Cortex of kidney (tissue), 1 donor: ENCODE measurements at places on chromosomes 5 and 9.

DNA sequence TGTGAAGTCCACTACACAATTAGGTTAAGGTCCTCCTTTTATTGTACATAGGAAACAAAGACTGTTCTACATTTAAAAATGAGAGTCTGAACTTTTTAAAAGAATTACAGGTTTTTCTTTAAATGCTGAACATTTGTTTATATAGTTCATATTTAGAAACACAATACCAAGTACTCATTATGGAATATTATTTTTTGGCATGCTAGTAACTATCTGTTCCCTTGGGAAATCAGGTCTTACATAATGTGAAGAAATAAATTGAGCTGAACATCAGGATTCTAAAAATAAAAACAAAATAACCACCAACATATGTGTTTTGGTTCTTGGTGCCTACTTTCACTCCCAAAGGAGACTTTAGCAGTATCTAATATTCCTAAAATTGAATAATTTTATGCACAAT, 230.5 kb upstream of the IZUMO3 start:
- DNase-seq: no peak

DNA sequence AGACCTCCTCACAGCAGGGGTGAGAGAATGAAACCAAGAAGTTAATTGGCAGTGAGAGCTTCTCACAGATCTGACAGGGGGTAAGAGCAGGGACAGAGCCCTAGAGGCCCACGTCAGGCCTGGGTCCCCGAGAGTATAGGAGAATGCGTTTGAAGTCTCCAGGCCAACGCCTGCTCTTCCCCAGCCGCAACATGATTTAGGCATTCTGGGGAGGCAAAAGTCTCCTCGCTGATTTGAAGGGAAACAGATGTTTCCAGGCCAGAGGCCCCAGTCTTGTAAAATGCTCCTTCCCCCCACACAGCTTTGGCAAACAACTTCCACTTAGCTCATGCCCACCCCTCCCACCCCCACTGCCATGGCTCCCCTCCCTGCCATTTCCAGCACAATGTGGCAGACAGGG, 239.2 kb upstream of the TRIM32 start:
- DNase-seq: no peak

- DNase-seq: no peak
These were observed 188.7 kb downstream of the EBF1 start for GRCh38 chr5:158910782-158911692.

GRCh38 chr9:92749071-92749933, 15.3 kb downstream of the BICD2 start:
- no peak for DNase-seq

- DNase-seq: no peak
These were observed 794 bp upstream of the DCAF12 start for GRCh38 chr9:34127035-34127948.

GRCh38 chr9:17900606-17901005, 321.7 kb downstream of the SH3GL2 start:
- DNase-seq: no peak

DNA sequence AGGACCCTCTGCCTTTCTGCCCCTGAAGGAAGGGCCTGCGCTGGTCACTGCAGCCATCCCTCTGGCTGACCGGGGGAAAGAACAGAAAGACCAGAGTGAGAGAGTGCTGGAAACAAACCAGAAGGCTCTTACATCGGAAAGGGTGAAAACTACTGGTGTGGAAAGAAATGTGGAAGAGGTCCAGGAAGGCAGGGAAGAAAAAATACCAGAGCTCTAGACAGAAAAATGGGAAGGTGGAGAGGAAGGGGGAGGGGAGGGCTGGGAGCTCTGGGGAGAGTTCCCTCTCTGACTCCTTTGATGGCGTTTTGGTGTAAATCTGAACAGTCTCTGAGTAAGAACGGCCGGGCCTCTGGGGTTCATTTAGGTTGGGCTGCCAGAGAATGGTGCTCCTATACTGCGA, 47.7 kb downstream of the COL23A1 start:
- DNase-seq: no peak
